ENCODE measurements at places on chromosomes 1 and 21.

DNA sequence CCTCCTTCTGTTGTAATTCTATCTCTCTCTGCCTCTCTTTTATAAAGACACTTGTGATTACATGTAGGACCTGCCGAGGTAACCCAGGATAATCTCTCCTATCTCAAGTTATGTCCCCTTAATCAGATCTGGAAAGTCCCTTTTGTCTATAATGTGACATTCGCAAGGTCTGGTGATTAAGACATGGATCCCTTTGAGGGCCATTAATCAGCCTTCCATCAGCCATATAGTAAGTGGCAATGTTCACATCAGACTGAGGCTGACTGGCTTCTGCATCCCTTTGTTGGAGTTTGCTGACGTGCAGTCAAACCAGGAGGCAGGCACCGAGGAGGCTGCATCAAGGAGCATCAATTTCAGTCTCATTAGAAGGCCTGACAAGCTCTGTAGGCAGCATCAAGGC is 209.6 kb downstream of the BACH1 start:
- DNase-seq: no peak

GRCh38 chr1:111747282-111747734 is 8.1 kb upstream of the INKA2 start:
- DNase-seq: no peak

DNA sequence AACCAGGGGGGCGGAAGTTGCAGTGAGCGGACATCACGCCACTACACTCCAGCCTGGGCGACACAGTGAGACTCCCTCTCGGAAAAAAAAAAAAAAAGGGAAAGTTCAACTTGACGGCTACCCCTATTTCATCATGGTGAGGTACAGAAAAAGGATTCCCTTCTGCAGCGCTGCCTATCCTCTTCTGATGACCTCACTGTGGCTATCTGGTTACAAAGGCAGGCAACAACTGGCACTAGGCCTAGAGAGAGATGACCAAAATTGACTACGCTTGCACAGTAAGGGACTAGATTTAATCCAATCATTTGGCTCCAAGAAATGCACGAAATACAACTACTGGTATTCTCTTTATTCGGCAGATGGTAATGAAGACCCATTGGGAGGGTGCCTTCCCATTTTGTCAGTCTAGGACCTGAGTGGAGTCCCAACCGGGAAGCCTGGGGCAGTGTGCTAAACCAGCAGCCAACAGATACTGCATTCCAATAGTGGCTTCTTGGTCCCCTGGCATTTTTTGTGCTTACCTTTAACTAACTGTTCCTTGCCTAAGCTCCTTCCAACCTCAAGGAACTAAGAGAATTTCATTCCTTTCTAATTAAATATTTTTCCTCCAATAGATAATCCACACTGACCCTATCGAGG is 36.6 kb downstream of the ITPKB start:
- no peak for DNase-seq

DNA sequence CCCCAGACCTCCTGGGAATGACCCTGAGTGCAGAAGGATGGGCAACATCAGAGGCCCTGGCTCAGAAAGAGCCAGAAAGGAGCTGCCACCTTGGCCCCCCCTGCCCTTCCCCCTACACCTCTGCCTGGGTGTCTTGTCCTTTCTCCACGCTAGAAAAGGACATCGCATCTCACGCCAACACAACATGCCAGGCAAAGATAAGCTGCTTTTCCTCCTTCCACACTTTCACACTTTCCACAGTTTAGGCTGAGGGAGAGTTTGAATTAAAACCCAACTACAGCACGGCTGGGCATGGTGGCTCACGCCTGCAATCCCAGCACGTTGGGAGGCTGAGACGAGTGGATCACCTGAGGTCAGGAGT is 109.5 kb downstream of the SPSB1 start:
- DNase-seq: no peak

GRCh38 chr1:43973981-43974442 is 748 bp upstream of the ATP6V0B start:
- no peak for DNase-seq

DNA sequence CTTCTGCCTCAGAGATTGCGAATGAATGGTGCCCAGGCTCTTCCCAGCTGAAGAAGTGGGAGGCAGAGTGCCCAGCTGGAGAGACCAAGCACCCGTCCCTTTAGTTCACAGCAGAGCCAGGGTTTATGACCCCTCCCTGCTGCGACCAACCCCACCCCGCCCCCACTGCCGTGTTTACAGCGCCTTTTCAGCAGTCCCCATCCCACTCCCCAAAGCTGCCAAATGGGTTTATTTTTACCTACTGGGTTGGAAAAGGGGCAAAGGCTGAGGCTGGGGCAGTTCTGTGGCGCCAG is 23.6 kb downstream of the DYRK3 start:
- DNase-seq: no peak

- no peak for DNase-seq
Observed at GRCh38 chr1:198664068-198664788, 25.4 kb downstream of the PTPRC start.

Measured in cortex of kidney (tissue), 1 donor.